Stimulated activated CD8-positive, alpha-beta memory T cell treated with anti-CD3 and anti-CD28 coated beads, Interleukin-15, amount 100 ng/mL, for 4 hours (primary cell): ENCODE measurements at places on chromosomes 7 and 10.

GRCh38 chr10:8998751-8999150 lies 944.3 kb downstream of the GATA3 start:
- DNase-seq = no peak

- DNase-seq = no peak
These were observed 19.8 kb upstream of the TOMM7 start for GRCh38 chr7:22842383-22842941.

- DNase-seq = no peak
These were observed 49.6 kb downstream of the PDE1C start for GRCh38 chr7:32020551-32021159.

DNA sequence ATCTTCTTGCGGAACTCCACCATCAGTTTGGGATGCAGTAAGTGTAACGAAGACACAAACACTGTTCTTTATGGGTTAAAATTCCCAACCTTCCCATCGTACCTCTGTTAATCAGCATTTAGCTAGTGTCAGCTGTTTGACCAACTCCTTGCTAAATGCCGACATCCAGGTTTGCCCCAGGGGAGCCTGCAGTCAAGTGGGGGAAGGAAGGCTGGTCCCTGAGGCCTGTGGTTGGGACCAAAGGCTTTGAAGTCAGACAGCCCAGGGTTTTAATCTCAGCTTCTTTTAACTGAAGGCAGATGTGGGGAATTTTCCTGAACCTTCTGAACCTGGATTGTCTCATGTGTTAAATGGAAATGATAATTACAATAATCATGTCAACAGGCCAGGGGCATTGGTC lies 443.7 kb downstream of the GLRX3 start:
- no peak for DNase-seq

DNA sequence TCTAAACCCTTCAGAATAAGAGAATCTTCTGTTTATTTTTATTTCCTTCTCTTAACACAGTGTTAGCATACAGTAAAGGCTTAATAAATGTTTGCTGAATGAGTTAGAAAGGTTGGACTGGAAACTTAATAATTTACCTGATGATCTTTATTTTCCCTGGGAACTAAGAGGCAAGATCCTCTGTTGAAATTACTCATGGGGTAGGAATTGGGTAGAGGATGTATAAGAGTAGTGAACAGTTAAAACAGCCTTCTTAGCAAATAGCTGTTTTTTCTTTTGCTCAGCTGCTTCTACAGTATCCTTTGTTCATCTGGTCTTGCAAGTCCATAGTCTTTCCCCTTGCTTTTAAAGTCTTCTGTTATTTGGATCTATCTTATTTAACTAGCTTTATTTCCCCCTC lies 80.0 kb downstream of the AKAP9 start:
- no peak for DNase-seq

DNA sequence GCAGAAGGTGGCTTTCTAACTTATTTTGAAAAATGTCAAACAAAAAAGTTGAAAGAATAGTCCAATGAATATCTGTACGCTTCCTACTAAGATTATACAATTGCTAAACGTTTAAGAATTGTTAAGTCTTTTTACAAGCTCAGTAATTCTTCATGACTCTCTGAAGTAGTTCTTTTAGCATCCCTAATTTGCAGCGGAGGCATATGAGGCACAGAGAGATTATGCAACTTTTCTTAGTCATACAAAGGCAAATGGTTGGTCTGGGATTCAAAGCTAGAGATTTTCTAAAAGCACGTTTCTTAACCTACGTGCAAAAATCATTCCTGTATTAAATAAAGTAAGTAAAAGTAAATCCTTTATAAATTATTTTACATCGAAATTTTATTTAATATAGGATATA lies 254.2 kb downstream of the MAGI2 start:
- DNase-seq = no peak

DNA sequence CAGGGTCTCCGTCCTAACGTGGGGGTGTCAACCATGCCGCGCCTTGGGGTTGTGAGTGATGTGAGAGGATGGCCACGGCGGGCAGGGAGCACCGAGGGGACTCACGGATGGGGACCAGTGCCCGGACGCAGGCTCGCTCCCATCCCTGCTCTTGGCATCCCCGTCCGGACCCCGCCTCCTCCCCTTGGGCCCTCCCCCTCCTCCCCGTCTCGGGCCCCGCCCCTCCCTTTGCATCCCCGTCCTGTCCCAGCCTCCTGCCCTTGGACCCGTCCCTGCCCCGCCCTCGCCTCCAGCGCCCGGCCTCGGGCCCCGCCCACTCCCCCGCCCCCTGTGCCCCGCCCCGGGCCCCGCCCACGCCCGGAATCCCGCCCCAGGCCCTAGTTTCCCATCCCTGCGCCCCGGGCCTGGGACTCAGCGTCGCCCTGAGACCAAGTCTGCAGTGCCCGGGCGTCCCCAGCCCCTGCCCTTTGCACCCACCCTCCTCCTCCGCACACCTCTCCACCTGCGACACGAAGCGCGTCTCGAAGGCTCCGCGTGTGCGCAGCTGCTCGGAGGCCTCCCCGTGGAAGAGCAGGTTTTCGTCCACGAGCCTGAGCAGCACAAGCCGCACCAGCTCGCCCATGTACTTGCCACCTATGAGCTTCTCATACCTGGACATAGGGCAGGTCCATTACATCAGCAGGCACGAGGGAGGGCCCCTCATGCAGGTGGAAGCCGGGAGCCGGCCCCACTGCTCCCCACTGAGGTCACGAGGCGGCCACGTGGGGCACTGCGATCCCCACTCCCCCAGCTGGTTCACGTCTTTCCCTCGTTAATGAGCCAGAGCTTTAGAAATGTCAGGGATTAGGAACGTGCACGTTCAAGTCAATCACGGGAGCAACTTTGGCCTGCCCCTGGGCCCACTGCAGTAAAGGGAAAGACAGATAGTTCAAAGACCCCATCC lies 5.1 kb upstream of the MYL7 start:
- DNase-seq = peak; percentile 10

GRCh38 chr10:48759113-48759901 lies 74.6 kb downstream of the WDFY4 start:
- DNase-seq = no peak

- no peak for DNase-seq
These were observed 847 bp downstream of the BTAF1 start for GRCh38 chr10:91924212-91925021.

DNA sequence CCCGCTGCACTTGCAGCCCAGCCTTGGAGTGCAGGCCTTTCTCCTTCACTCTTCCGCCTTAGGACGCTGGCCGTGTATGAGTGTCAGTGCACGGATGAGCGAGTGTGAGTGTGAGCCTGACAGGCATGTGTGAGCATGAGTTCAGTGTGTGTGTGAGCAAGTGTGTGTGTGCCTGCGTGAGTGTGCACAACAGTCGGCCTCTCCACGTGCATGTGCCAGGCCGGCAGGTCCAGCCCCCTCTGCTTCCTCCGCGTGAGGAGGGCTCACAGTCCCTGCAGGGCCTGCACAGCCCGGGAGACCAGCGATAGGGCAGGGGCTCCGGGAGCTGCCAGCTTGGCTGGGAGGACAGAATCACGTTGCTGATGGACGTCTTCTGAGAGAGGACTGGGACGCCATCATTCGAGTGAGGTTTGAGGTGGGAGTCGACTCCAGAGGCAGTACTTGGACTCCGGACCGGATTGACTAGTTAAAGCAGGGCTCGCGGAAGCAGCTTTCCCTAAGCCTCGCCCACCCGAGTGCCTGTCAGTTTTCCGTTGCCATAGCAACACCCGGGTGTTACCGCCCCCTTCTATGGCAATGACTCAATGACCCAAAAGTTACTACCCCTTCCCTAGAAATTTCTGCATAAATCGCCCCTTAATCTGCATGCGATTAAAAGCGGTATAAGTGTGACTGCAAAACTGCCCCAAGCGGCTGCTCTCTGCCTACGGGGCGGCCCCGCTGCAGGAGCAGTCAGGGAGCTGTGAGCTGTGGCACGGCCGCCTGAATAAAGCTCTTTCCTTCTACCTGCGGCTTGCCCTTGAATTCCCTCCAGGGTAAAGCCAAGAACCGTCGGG lies 19.6 kb upstream of the CFAP46 start:
- DNase-seq = peak; percentile 48

GRCh38 chr7:6705959-6706665 lies 635 bp downstream of the ZNF12 start:
- peak; percentile 5 for DNase-seq

DNA sequence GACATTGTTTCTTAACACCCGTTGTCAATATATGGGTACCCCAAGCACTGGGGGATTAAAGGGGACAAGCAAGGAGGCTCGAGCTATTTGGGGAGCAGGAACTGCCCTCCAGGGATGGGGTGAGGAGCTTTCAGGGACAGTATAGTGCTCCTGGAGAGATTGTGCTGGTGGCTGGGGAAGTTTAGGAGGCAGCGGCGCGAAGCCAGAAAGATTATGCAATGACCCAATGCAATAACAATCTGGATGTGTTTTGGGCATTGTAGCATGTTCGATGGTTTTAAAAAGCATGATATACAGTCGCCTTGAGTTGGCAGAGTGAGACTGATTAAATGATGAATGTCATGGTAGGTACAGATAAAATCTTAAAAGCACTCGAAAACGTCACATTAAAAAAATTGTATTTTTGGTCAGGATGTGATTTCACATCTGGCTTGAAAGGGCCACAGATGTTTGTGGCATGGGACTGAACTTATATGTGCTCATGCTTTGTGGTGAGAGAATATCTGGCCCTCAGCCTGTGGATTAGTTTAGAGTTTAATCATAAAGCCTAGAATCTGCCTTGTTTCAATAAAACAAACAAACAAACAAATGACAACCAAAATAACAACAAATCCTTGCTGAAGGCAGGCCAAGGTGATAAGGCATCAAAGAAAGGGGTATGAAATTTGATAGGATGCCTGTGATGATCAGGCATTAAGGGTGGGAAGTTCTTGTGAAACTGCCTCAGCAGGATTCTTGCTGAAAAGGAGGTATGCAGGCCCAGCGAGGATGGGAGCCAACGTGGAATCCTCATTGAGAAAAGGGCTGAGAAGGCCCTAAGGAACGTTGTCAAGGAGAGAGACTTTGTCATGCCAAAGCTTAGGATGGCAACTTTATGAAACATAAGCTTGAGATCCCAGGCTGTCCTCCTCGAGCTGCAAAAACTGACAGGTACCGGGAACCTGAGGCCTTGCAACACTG lies 417.1 kb upstream of the KLF6 start:
- DNase-seq = no peak

DNA sequence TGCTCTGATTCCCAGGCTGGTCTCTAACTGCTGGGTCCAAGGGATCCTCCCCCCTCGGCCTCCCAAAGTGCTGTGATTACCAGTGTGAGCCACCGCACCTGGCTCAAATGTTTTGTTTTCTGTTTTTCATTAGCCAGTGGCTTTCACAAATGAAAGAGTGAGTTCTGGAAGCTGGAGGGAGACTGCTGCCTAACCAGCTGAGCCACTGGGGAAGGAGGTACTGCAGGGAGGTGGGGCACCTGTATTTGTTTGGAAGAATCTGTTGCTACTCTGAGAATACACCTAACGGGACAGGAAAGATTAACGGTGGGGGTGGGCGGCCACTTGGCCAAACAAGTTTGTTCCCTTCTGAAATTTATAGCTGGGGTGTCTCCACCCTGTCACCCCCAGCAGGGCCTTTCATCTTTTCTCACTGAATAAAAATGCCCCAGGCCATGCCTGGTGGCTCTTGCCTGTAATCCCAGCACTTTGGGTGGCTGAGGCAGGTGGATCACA lies 4.7 kb downstream of the STOX1 start:
- no peak for DNase-seq

DNA sequence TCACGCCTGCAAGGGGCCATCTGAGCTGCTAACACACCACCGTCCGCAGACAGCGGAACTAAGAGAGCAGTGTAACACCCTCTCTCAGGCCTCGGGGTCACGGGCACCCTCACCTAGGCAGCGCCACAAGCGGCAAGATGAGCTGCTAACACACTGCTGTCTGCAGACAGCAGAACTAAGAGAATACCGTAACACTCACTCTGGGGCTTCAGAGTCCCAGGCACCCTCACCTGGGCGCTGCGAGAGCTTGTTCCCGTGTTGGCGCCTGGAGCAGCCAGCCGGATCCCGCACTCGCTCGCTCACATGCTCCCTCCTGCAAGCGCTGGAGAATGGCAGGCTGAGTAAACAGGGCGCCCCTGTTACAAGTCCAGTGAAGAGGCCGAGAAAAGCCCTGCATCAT lies 160.2 kb downstream of the SRPK2 start:
- DNase-seq = no peak

- no peak for DNase-seq
These were observed 35.0 kb downstream of the RAMP3 start for GRCh38 chr7:45192621-45193041.

- DNase-seq = no peak
These were observed 6.1 kb downstream of the GSTO2 start for GRCh38 chr10:104274762-104275721.

- no peak for DNase-seq
These were observed 5.3 kb upstream of the COL1A2 start for GRCh38 chr7:94389381-94389780.

DNA sequence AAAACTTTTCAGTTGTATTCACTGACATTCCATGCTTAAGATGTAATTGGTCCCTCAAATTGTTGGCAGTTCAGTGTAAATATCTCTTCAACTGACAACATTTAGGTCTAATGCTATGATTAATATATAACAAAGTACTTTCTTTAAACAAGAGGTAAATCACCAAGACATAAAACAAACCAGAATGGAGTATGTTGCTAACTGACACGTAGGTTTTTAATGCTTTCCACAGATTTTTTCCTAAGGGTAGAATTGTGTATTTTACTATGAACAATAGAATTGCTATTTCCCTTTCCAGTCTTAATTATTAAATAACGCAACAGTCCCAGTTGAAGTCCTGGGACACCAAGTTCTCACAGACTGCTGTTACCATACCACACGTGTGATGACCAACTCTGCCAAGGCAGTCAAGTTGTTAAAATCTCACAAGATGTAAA lies 4.1 kb downstream of the JCAD start:
- no peak for DNase-seq

- no peak for DNase-seq
These were observed 12.5 kb upstream of the DDIT4 start for GRCh38 chr10:72260976-72261783.

GRCh38 chr10:31947144-31947926 lies 18.7 kb upstream of the ARHGAP12 start:
- DNase-seq = no peak

DNA sequence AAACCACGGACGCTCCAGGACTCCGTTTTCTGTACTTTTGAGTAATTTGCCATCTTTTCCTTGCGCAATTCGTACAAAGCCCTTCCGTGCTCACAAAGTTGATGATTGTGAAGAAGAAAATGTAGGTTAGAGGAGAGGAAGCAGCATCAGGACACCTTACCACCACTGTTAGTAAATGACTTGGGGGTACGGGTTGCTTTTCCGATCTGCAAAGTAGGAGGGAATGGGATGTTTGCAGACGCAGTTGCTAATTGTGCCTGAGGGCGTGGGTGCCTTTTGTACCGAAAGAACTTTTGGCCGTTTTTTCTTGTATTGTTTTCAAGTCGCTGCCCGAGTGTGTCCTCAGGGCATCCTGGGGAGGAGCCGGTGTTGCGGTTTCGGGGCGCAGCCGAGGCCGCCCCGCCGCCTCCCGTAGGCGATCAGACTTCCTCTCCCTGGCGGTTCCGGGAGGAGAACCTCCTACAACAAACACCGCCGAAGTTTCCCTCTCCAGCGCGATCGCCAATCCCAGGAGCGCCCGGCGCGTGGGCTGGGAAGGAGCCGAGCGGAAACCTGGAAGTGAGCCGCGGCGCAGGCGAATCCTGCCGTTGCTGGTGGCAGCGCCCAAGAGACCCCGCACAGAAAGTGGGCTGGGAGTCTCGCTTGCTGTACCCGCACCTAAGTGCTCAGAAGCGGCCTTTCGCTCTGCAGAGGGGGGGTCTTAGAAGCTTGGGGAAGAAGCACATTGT lies 1.0 kb downstream of the PRR15 start:
- no peak for DNase-seq
